ENCODE measurements at places on chromosomes 12 and 14. TPM values are rescaled to one million over a fixed set of nuclear protein-coding genes. Genes with fewer than 3 reads are reported as not detected.

The C12orf60 gene
- 1.6 TPM for total RNA-seq

The SYNDIG1L gene
- total RNA-seq, result not detected

The STAB2 gene
- total RNA-seq, result 0.05 TPM

The GTF2A1 gene
- 17.1 TPM for total RNA-seq

The SERPINA10 gene
- not detected for total RNA-seq

The LRRC10 gene
- total RNA-seq, result 40.5 TPM

The PPP1R12A gene
- total RNA-seq, result 38.8 TPM

The NUDT14 gene
- 32.2 TPM for total RNA-seq

The IL26 gene
- not detected for total RNA-seq

The NKX2-1 gene
- not detected for total RNA-seq

The TSPAN19 gene
- total RNA-seq, result 0.27 TPM

The TRHDE gene
- 1.5 TPM for total RNA-seq
